ENCODE measurements at places on chromosomes 7 and 10.

- no peak for DNase-seq
Observed at GRCh38 chr7:47351233-47352154, 230.4 kb downstream of the TNS3 start.

DNA sequence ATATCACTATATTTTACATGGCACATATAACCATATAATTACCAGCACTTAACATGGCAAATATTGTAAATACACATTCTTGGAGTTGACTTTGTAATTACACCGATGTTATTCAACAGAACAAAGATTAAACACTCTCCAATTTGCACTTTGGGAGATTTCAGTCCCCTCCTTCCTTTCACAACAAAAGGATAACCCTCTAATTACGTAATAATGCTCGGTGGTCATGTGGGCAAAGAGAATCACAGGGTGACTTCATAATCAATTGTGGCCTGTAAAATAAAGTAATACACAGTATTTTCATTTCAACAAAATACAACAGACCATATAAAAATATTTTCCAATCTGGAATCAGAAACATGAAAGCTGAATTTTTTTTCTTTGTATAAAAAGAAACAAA lies 73.2 kb downstream of the RHOBTB1 start:
- no peak for DNase-seq

GRCh38 chr7:117375380-117375779 lies 51.9 kb downstream of the ASZ1 start:
- no peak for DNase-seq

- DNase-seq: no peak
Observed at GRCh38 chr10:62077330-62078015, 176.0 kb downstream of the ARID5B start.

GRCh38 chr7:39433550-39433949 lies 132.7 kb upstream of the YAE1 start:
- DNase-seq: no peak

- no peak for DNase-seq
Observed at GRCh38 chr10:82071231-82071630, 196.2 kb downstream of the NRG3 start.

DNA sequence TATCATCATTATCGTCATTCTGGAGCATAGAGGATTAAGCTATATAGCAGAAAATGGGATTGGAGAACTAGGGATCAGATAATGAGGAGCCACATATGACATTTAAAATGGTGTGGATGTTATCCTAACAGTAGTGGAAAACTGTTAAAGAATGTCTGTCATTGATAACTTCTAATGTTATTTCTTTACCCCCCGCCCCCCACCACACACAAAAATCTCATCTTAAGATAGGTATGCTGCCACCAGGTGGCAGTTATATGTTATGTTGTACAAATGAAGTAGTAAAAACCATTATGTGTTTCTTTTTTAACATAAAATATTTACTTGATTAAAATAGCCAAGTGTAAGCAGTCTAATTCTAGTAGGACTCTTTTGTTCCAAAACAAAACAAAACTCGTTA lies 13.0 kb downstream of the AKAP9 start:
- no peak for DNase-seq

DNA sequence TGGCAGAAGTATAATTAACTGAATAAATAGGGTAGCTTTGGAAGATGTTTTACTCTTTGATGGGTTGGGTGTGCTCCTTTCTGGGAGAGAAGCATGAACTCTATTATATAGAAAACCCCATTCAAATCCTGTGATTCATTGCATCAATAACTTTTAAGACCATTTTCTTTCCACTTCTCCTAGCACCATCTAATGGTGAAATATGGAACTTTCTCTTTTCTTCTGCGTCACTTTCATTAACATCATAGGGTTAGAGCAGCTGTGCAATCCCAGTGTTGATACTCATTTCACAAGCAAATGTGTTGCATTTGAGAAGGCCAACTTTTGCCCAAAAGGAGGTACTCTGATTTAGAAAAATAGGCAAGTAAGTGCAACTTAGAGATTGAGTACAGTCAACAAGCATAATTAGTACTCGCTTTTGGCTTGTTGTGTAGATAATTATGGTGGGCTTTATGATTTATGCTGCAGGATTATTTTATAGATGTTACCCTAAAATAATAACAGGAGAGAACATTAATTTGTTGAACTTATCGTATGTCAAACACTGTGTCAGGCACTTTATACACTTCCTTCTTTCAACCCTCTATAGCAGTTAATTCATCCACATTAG lies 92.9 kb downstream of the CPED1 start:
- no peak for DNase-seq

GRCh38 chr10:45373003-45373575 lies 927 bp upstream of the ALOX5 start:
- no peak for DNase-seq

DNA sequence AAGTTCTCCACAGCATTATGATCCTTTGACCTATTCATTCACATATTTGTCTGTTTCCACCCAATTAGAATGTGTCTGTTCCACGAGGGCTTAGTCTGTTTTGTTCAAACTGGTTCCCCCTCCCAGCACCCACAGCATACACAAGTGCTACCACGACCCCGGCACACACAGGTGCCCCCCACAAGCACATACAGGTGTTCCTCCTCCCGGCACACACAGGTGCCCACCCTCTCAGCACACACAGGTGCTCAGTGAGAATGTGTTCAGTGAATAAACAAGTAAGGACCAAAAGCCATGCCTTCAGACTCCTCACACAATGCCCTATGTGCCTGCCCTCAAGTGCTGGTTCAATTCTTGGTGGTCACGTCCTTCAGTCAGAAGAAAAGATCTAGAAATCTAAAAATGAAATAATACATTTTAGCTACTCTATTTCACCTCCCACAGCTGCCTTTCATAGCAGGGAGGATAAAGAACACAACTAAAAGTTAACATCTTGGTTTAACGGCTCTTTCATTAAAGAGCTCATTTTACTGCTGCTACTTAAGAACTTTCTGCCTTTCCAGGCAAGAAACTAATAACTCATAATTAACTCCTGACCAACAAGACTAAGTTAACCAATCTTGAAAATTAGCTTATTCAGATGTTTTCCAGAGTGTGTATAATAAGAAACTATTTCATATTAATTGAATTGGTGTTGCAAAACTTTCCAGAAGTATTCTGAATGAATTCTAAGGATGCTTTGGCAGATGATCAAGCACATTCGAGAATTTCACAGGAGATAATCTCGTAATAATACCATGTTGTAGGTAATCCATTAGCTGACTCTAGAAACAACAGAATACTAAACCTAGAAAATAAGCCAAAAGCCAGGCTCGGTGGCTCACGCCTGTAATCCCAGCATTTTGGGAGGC lies 2.3 kb downstream of the DNMBP start:
- DNase-seq: no peak

GRCh38 chr7:68218461-68218860 lies 1221.8 kb downstream of the TYW1 start:
- DNase-seq: no peak

- DNase-seq: no peak
Observed at GRCh38 chr10:13115832-13116803, 16.2 kb downstream of the OPTN start.

- no peak for DNase-seq
Observed at GRCh38 chr10:20298417-20298816, 482.2 kb downstream of the PLXDC2 start.

DNA sequence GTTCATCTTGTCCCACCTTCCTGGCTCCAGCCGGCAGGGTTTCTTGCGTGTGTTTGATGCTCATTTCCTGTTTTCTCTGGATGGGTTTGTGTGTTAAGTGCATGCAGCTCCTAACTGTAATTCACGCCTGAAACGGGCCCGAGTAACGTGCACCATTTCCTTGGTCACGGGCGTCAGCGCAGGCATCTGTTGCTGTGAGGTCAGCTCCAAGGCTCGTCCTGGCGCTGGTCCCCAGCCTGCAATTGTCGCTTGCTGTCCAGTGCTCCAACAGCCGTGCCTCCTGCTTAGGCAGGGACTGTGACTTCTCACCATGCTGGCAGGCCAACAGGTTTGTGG lies 201.1 kb downstream of the GLRX3 start:
- no peak for DNase-seq

DNA sequence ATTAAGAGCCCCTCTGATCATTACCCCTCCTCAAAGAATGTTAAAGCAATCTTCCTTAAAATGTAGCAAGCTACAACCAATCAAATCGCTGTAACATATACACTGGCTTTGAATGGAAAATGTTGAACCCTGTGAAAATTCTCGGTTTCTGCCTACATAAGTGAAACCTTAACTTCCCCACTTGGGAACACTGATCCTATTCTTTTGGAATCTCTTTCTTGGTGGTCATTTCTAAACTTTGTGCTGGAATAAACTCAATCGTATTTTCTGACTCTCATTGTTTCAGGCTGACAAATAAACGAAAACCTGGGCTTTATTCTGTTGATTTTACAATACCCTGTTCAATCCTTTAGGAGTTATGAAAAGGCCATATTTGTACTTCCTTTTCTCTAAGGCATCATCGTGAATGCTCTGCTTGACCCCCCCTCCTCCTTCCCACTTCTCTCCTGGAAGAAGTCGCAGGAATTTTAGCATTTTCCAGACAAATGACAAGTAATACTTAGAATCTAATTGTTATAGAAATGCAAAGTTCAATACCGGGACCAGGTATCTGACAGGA lies 155.1 kb upstream of the FAM13C start:
- no peak for DNase-seq

DNA sequence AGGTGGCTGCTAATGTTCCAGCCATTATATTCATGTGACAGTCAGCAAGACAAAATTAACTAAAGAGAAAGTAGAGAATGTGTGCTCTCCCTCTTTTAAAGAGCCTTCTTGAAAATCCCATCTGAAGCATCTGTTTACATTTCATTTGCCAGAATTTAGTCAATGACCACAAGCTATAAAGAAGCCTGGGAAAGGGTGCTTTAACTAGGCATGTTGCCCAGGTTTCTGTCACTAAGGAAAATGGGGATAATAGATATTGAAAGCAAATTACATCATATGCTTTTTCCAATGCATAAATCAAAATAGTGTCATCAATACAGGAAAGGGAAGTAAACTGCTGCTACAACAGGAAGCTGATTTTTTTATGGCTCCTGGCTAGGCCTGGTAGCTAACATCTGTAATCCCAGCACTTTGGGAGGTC lies 67.7 kb downstream of the ELAPOR2 start:
- DNase-seq: no peak

- DNase-seq: no peak
Observed at GRCh38 chr7:23249486-23249885, 2.9 kb downstream of the GPNMB start.

GRCh38 chr10:22652988-22653481 lies 61.3 kb downstream of the PIP4K2A start:
- no peak for DNase-seq

- DNase-seq: no peak
Observed at GRCh38 chr7:91020636-91021385, 243.4 kb upstream of the FZD1 start.

GRCh38 chr10:61642150-61642571 lies 20.6 kb upstream of the CABCOCO1 start:
- no peak for DNase-seq

GRCh38 chr7:145030754-145031153 lies 194.9 kb upstream of the TPK1 start:
- DNase-seq: no peak

GRCh38 chr10:17162828-17163227 lies 33.2 kb upstream of the CUBN start:
- no peak for DNase-seq

GRCh38 chr7:114487174-114487573 lies 72.6 kb downstream of the FOXP2 start:
- no peak for DNase-seq

GRCh38 chr10:33211106-33211878 lies 123.2 kb downstream of the NRP1 start:
- DNase-seq: no peak

DNA sequence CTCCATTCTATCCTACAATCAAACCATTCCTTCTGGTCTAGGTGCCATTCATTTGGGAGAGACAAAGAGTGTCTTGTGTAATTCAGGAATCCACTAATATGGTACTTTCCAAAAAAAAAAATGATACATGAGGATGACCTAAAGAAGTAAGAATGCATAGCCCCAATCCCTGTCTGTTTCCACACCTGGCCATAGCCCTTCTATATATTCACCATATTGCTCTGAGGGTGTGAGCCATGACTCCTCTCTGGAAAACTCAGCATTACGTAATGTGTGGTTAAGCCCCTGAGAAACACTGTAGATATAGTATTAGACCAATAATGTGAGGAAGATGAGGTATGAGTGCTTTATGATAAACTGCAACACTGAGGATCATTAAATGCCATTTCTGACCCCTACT lies 592.7 kb downstream of the INHBA start:
- no peak for DNase-seq

DNA sequence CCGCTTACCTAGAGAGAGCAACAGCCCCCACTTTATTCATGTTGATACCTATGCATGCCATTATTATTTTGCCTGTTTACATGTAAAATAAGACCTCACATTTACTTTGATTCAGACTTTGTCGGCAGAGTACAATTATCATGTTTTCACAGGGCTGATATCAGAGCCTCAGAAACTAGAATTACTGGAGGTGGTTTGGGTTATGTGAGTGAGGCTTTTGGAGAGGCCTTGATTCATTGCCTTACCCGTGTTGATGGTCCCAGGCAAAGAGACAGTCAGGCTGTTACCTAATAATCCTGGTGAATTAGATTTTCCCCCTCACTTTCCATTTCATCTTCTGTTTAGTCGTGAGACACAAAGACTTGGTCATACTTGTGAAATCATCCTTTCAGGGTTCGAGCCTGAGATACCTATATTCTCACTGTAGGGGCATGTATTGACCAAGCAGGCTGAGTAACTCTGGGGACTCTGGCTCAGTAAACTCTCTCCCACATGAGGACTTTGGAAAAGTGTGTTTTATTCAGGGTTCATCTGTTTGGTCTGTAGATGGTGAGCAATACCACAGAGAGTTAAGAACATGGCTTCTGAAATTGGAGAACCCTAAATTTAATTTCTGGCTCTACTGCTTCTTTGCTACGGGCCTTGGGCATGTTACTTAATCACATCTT lies 150.9 kb downstream of the CELF2 start:
- no peak for DNase-seq

DNA sequence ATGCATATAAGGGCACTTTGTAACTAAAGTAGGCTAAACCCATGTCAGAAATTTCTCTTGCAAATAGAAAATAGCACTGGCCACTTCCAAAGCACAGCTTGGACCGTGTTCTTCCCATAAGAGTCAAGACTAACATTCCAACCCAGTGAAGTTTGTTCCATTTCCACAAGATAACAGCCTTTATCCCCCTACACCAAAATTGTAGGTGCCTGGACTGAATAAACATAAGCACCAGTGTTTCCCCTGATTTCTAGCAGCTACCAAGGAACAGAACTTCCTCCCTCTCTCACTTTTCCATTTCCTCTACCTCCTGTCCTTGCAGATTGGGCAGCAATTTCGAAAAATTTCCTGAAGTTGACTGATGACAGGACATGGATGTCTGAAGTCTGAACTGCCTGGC lies 219.7 kb downstream of the CREB5 start:
- DNase-seq: no peak

GRCh38 chr7:127618042-127618441 lies at the start of gene PAX4:
PAX4 (minus strand) TSS chr7:127618142; CDS start chr7:127615928, 2,214 bp downstream.
- no peak for DNase-seq
